ENCODE measurements at places on chromosomes 1 and 21. TPM values are rescaled to one million over a fixed set of nuclear protein-coding genes. Genes with fewer than 3 reads are reported as not detected.

The KMO gene
- polyA plus RNA-seq: 0.08 TPM

The LRRC7 gene
- polyA plus RNA-seq: 19.6 TPM

The CRP gene
- not detected for polyA plus RNA-seq

The ATP6V1G3 gene
- polyA plus RNA-seq: not detected

The AKR7A3 gene
- polyA plus RNA-seq: 1.4 TPM

The CYP4Z1 gene
- polyA plus RNA-seq: 0.27 TPM

Data from forelimb muscle (tissue), 1 donor.